ENCODE measurements at places on chromosomes 16 and 17.

DNA sequence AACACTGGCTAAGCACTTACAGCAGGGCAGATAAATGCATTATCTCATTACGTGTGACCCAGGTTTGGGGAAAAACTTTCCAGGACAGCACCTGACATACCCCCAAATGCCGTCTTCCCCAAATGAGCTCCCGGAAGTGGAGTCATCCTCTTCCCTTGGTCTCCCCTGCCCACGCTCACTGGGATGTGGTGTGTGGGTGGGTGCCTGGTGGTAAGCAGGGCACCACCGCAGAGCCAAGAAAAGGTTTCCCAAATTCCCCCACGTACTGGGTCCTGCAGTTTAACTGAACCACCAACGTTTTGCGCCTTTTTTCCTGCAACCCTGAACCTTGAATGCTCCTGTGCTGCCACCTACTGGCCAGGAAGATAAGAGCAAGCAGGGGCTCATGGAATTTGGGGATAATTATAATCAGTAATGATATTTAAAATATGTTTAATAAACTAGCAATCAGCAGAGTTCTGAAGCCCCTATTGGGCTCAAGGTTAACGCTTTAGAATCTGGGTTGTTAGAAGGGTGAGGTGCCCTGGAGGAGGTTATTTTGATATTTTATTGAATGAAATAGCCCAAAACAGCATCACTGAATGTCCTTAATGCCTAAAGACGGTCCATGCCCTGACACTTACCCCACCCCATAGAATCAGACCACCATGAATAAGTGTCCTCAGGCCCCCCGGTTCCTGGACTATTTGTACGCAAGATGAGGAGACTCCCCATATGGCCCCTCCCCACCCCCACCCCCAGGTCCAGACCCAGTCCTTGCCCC lies 8.0 kb downstream of the SPPL2C start:
- no peaks in the 10 kb centered on the region for H3K36me3 ChIP-seq
- H3K27ac ChIP-seq: no peak overlapping the region

DNA sequence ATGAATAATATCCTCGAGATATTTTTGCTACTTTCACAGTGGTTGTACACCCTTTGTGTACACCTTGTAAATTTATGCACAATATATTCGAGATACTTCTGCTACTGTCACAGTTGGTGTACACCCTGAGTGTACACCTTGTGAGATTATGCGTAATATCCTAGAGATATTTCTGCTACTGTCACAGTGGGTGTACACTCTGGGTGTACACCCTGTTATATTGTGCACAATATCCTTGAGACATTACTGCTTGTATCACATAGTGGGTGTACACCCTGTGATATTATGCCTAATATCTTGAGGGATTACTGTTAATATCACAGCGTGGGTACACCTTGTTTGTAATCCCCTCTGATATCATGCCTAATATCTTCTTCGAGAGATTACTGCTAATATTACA lies 7.2 kb upstream of the NUDT7 start:
- DNase-seq: no peak
- H3K27ac ChIP-seq: no peak overlapping the region
- H3K27me3 ChIP-seq: no peaks in the 10 kb centered on the region
- H3K4me3 ChIP-seq: no peak overlapping the region

DNA sequence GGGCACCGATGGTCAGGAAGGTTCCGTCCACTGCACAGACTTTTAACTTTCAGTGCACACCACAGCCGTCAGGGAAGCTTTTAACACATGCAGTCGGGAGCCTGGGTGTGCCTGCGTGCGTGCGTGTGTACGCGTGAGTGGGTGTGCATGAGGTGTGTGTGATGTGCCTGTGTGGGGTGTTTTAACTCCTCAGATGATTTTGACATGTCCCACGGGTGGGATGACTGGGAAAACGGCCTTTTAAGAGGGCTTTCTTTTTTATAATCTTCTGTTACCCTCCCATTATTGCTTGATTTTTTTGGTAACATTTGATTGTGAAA lies 152.7 kb upstream of the CHMP6 start:
- no peak overlapping the region for H3K4me3 ChIP-seq
- H3K4me1 ChIP-seq: peaks cover 3% of the 10 kb centered on the region
- H3K27ac ChIP-seq: no peak overlapping the region
- no peaks in the 10 kb centered on the region for H3K27me3 ChIP-seq

DNA sequence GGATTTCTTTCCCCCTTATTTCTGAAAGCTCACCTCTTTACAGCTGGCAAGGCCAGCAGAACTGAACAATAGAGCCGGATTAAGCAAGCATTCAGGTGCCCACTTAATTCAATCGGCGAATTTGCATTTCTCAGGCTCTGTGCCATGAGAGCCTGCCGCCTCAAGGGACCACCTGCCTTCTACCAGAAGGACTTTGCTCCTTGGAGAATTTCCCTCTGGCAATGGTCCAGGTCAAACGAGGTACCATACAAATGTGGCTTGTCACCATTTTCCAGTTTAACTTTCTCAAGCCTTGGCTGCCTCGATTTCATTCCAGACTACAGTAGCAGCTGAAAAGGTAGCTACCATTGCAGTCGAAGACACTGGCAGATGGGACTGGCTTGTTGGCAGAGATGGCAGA lies 534.0 kb downstream of the MAF start:
- H3K4me1 ChIP-seq: peaks cover 48% of the 10 kb centered on the region
- no peak overlapping the region for H3K4me3 ChIP-seq
- no peak overlapping the region for H3K27ac ChIP-seq
- DNase-seq: no peak
- H3K36me3 ChIP-seq: no peaks in the 10 kb centered on the region

- H3K27ac ChIP-seq: peak overlapping the region; percentile 42
- H3K27me3 ChIP-seq: peaks cover 14% of the 10 kb centered on the region
- DNase-seq: peak; percentile 84
- peak overlapping the region; percentile 38 for H3K4me3 ChIP-seq
- no peaks in the 10 kb centered on the region for H3K4me1 ChIP-seq
Observed at GRCh38 chr16:49876716-49877129, 20.8 kb upstream of the ZNF423 start.

- H3K36me3 ChIP-seq: no peaks in the 10 kb centered on the region
- H3K4me3 ChIP-seq: no peak overlapping the region
- DNase-seq: no peak
- H3K4me1 ChIP-seq: no peaks in the 10 kb centered on the region
- no peak overlapping the region for H3K27ac ChIP-seq
Observed at GRCh38 chr16:9791556-9791955, 390.7 kb downstream of the GRIN2A start.

DNA sequence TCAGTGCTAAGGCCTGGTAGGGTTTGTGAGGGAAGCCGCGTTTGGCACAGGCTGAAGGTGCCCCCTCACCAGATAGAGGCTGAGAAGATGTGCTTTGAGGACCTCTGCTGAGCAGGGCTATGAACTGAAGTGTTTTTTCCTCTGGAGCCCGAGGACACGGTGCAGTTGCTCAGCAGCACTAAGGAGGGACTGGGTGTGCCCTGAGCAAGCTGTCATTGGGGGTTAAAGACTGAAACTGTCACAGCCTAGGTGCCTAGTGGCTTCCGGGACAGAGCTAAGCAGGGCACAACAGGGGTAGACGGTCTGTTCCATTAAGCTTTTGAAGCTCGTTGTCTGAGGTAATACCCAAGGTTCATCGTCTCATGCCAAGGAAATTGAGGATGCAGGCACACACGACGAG lies 24.8 kb upstream of the ASGR2 start:
- peaks cover 54% of the 10 kb centered on the region for H3K27me3 ChIP-seq
- H3K4me3 ChIP-seq: no peak overlapping the region
- no peaks in the 10 kb centered on the region for H3K4me1 ChIP-seq
- H3K27ac ChIP-seq: no peak overlapping the region
- H3K36me3 ChIP-seq: no peaks in the 10 kb centered on the region
- DNase-seq: no peak

DNA sequence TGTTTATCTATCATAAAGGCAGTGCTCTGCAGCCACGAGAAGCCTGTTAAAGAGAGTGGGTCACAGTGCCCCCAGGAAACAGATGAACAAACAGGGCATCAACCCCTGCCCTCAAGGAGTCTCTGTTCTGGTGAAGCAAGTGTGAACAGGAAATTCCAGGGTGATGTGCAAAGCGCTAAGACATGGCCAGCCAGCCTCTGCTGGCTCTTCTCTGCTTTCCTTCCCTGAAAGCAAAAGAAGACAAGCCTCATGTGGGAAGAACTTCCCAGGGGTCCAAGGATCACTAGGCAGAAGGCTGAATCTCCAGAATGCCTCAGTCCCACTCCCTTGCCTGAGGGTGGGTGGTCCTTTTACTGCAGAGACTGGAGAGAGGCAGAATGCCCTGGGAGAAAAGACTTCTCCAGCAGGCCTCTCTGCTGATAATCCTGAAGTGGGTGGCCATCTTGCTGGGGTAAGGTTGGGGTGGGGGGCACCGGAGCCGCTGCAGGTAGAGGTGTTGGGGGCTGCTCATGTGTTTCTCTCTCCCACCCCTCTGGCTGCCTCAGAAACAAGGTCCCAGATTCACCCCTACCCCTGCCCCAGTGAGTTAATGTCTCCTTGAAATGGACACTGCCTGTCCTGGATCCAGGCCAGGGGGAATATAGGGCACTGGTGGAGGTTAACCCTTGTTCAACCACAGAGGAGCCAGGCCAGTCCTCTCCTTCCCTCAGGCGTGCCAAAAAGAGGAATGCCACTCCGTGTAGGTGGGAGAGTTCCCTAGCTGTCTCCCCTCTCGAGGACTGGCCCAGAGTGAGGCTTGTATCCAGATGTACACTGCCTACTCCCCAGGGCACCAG lies 2.4 kb downstream of the ANKRD13B start:
- H3K27ac ChIP-seq: no peak overlapping the region
- H3K4me3 ChIP-seq: no peak overlapping the region
- no peaks in the 10 kb centered on the region for H3K27me3 ChIP-seq
- DNase-seq: no peak
- no peaks in the 10 kb centered on the region for H3K36me3 ChIP-seq
